ENCODE measurements at places on chromosomes 2 and 18. TPM values are rescaled to one million over a fixed set of nuclear protein-coding genes. Genes with fewer than 3 reads are reported as not detected.

GRCh38 chr2:85875350-85876050 lies 13.3 kb downstream of the ST3GAL5 start:
- no peak for DNase-seq

DNA sequence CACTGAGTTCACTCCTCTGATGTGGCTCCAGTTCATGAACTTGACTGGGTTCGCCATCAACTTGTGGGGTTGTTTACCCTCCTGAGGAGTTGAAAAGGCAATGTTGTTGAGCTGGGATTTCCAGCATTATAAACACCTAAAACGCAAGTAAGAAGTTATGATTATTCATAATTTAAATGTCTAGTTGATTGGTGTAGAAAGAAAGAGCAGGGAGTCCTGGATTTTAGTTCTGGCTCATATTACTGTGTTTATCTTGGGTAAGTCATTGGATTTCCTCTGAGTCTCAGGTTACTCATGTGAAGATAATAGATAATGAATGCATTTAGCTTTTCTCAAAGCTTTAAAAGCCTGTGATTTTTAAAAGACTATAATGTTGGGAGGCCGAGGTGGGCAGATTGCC lies 438.0 kb upstream of the CDH20 start:
- no peak for DNase-seq

- DNase-seq, result no peak
Measured at GRCh38 chr2:85717308-85718008, 23.3 kb downstream of the GNLY start.

GRCh38 chr18:9507565-9508088 lies 32.3 kb downstream of the RALBP1 start:
- DNase-seq, result no peak

DNA sequence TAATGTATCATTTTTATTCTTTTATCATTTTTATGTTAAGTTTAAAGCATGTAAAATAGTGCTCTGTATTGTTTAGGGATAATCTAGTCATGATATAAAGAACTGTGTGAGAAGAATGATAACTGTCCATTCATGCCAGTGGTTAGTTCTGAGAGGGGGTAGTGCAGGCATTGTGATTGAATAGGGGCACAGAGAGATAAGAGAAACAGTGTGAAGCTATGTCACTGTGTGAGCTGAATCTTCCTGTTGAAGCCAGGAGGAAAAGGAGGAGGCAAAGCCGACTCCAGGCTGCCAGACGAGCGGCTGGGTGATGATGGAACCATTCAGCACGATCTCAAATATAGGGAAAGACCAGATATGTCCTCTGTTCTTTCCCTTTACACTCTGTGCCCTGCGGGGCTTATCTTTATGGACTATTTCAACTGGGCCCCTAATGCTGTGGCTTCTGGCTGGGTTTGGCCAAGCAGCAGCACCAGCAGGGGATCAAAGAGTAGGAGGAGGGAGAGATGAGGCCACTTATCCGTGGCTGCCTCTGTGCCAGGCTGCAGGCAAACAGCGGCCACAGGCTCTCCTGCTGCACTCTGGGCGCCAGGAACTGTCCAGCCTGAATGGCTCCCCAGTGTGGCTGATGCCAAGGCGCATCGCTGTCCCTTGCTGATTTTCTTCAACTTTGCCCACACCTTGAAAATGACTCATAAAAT lies 128.0 kb downstream of the SPP2 start:
- peak; percentile 11 for DNase-seq

- no peak for DNase-seq
Measured at GRCh38 chr2:211673133-211673905, 865.3 kb downstream of the ERBB4 start.

DNA sequence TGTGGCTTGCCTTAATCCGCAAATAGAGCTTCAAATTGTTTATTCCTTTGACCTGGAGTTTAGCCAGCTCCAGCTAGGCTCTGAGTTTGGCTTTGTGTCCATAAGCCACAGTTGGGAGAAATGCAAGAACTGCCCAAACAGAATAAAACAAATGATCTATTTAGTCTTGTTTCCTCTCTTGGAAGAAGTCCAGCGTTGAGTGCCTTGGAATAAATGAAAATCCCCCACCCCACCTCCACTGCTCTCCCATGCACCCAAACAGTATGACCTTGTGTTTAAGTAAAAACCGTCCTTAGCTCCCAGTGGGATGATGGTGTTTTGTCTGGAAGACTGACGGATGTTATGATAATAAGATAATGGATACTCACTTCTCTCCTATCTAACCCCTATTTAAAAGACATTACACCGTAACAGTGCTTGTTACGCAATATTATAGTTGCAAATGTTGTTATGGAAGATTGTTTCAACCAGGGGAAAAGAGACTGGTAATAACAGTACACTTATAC lies 3.2 kb upstream of the SERPINE2 start:
- DNase-seq, result peak; percentile 27

DNA sequence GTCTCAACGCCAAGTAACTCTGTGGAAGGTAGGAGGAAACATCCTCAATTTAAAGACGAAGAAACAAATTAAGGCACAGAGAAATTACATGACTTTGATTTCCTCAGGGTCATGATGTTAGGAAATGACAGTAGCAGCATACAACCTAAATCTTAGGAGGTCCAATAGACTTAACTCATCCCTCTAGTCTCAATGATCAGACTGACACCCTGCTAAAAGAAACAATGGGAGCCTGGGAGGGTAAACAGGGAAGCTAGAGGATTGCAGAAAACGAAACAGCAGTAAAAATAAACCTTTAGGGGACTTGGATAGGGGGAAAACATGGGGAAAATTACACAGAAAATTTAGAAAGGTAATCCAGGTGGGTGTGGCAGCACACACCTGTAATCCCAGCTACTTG lies 56.0 kb downstream of the ROCK2 start:
- peak; percentile 41 for DNase-seq

GRCh38 chr18:37553633-37554398 lies 11.8 kb downstream of the CELF4 start:
- DNase-seq, result no peak

GRCh38 chr2:60885683-60886082 lies 4.3 kb downstream of the REL start:
- DNase-seq, result no peak

The STK36 gene
- 14.4 TPM for total RNA-seq

The PLA2R1 gene
- total RNA-seq, result not detected

The KCNF1 gene
- 1.9 TPM for total RNA-seq

The KCNS3 gene
- not detected for total RNA-seq

The SRD5A2 gene
- not detected for total RNA-seq
